ENCODE measurements at places on chromosomes 3 and 15.
A peak's percentile ranks its signal among the peaks of the same experiment; 100 is the strongest.

GRCh38 chr15:68792901-68793766, 27.6 kb downstream of the ANP32A start:
- no peak for DNase-seq

DNA sequence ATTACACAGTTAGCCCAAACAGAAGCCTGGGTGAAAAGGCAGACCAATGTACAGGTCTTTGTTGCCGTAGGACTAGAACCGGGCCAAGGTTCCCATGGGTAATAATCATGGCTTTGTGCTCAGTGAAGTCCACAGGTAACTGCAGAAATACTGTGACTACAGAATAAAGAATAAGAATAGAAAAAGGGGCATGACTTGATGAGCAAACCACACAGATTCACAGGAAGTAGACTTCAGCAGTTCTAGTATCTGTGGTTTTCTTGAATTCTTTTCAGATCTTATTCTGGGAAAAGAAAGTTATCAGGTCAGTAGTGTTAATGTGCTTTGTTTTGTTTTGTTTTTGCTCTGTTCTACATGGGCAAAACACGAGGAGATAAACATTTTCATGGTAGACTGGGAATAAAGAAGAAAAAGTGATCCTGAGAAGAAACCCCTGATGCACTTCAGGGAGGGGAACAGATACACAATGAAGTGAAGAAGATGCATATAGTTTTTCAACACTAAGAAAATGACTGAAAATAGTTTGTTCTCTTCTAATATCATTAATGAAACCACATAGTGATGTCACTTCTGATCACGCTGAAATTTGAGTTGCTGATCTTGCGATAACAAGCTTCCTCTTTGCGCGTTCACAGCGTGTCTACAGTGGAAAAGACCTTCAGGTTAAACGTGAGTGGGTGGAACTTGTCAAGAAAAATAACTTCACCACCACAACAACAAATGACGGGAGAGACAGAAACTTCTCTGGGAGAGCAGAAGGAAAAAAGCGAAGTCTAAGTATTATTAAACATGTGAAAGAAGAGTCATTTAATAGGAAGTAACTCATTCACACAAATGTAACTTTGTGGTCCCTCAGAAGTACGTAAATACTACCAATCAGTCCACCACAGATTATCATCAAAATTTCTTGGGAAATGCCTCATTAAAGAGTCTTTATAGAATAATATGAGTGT, 315.8 kb upstream of the SATB1 start:
- peak; percentile 35 for DNase-seq

GRCh38 chr15:66151809-66152208, 101.7 kb downstream of the MEGF11 start:
- no peak for DNase-seq

- no peak for DNase-seq
These were observed 3.4 kb upstream of the DOCK3 start for GRCh38 chr3:50671331-50671730.

GRCh38 chr3:127480196-127480954, 110.2 kb downstream of the TPRA1 start:
- no peak for DNase-seq

- DNase-seq: no peak
These were observed 1.1 kb downstream of the IGDCC3 start for GRCh38 chr15:65376767-65377104.

All from MV-4-11 (cell line).